ENCODE measurements at places on chromosomes 3 and 15.

- H3K4me3 ChIP-seq, result no peak overlapping the region
- no peaks in the 10 kb centered on the region for H3K4me1 ChIP-seq
- DNase-seq, result no peak
- H3K27ac ChIP-seq, result no peak overlapping the region
Measured at GRCh38 chr3:14297784-14298236, 104.6 kb upstream of the SLC6A6 start.

DNA sequence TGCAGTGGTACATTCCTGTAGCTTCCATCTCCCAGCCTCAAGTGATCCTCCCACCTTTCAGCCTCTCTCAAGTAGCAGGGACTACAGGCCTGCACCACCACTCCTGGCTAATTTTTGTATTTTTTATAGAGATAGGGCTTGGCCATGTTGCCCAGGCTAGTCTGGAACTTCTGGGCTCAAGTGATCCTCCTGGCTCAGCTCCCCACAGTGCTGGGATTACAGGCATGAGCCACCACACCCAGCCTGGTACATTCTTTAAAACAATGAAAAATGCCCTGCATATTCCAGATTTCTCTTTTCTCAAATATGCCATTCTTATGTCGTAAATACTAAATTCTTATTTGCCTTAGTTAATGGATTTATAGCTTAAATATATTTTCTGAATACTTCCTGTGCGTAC is 581.4 kb downstream of the MECOM start:
- DNase-seq, result no peak
- no peaks in the 10 kb centered on the region for H3K27me3 ChIP-seq
- H3K4me1 ChIP-seq, result no peaks in the 10 kb centered on the region
- H3K36me3 ChIP-seq, result no peaks in the 10 kb centered on the region

DNA sequence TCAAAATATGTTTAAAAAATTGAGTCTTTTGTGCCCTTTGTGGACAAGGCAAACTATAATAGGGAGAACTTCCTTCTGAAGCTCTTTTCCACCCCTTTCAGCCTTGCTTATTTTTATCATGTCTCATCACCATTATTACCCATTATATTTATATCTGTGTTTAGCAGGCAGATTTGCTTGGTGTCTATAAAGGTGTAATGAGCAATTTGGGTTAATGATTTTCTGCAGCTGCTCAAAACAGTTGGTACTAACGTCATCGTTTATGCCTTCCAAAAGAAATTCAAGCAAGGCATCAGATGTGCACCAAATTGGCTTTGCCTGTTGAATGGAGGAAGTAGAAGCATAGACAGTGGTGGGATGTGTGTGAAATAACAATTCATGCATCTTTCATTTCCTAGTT is 483.7 kb upstream of the SGO1 start:
- no peaks in the 10 kb centered on the region for H3K36me3 ChIP-seq
- H3K27me3 ChIP-seq, result no peaks in the 10 kb centered on the region
- DNase-seq, result no peak
- H3K4me3 ChIP-seq, result no peak overlapping the region
- H3K4me1 ChIP-seq, result no peaks in the 10 kb centered on the region
- H3K27ac ChIP-seq, result no peak overlapping the region

GRCh38 chr15:43792761-43793476 is 799 bp downstream of the SERF2 start:
- peak overlapping the region; percentile 97 for H3K27ac ChIP-seq
- H3K27me3 ChIP-seq, result no peaks in the 10 kb centered on the region
- DNase-seq, result peak; percentile 44
- H3K4me3 ChIP-seq, result peak overlapping the region; percentile 97
- H3K36me3 ChIP-seq, result peaks cover 29% of the 10 kb centered on the region
- H3K4me1 ChIP-seq, result peaks cover 43% of the 10 kb centered on the region

- peaks cover 7% of the 10 kb centered on the region for H3K27me3 ChIP-seq
- peaks cover 20% of the 10 kb centered on the region for H3K4me1 ChIP-seq
- H3K36me3 ChIP-seq, result no peaks in the 10 kb centered on the region
- no peak overlapping the region for H3K4me3 ChIP-seq
- no peak for DNase-seq
Measured at GRCh38 chr3:187900993-187901755, 155.9 kb upstream of the BCL6 start.

GRCh38 chr3:50375258-50375931 is 16.1 kb upstream of the TMEM115 start:
- H3K27me3 ChIP-seq, result no peaks in the 10 kb centered on the region
- peaks cover 7% of the 10 kb centered on the region for H3K4me1 ChIP-seq
- no peak for DNase-seq
- no peak overlapping the region for H3K4me3 ChIP-seq
- no peak overlapping the region for H3K27ac ChIP-seq

DNA sequence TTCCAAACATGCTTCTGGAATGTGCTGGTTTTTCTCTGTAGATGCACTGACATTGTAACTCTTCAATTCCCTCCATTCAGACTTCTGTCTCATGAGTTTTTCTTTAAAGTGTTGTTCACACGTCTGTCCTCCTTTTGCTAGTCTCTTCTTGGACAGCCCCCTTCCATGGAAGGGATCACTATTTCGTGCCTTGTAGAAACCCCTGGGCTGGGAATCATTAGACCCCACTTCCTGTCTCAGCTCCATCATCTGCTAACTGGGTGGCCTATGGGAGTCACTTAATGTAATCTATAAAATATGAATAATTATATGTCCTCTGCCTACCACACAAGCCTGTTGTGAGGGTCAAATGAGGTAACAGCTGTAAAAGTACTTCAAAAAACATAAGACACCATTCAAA is 110.6 kb downstream of the THSD4 start:
- H3K4me3 ChIP-seq, result no peak overlapping the region
- DNase-seq, result no peak
- no peaks in the 10 kb centered on the region for H3K4me1 ChIP-seq
- no peaks in the 10 kb centered on the region for H3K36me3 ChIP-seq

- no peaks in the 10 kb centered on the region for H3K36me3 ChIP-seq
- no peak for DNase-seq
Measured at GRCh38 chr15:51112078-51112477, 17.4 kb upstream of the TNFAIP8L3 start.

DNA sequence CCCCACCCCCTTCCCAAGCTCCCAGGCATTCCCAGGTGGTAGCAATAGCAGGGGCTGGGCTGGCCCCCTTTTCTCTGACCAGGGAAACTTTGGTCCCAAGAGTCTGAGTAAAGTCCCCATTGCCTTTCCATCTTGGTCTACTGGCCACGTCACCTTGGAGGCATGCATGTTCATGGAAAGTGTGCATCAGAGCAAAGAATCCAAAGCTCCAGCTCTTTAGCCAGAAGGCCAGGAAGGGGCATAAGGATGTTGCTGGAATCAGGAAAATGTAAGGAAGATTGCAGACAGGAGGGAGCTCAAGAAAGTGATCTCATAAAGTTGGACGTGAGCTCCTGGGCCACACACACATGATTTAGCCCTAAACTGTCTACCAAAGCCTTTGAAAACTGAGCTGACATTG is 63.6 kb downstream of the KBTBD12 start:
- H3K27ac ChIP-seq, result no peak overlapping the region
- no peaks in the 10 kb centered on the region for H3K27me3 ChIP-seq
- H3K36me3 ChIP-seq, result no peaks in the 10 kb centered on the region
- H3K4me1 ChIP-seq, result no peaks in the 10 kb centered on the region
- no peak overlapping the region for H3K4me3 ChIP-seq

GRCh38 chr15:31403096-31403495 is 76.5 kb downstream of the KLF13 start:
- H3K4me1 ChIP-seq, result peaks cover 73% of the 10 kb centered on the region
- H3K4me3 ChIP-seq, result no peak overlapping the region
- no peak for DNase-seq
- no peak overlapping the region for H3K27ac ChIP-seq

DNA sequence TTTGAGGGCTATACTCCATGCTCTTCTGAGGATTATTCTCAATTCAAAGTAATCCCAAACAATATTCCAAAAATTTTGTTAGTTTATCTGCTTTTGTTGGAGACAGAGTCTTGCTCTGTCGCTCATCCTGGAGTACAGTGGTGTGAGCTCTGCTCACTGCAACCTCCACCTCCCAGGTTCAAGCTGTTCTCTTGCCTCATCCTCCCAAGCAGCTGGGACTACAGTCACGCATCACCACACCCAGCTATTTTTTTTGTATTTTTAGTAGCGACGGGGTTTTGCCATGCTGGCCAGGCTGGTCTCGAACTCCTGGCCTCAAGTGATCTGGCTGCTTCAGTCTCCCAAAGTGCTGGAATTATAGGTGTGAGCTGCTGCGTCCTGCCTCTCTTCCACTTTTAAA is 39.1 kb downstream of the MEF2A start:
- no peaks in the 10 kb centered on the region for H3K27me3 ChIP-seq
- peaks cover 17% of the 10 kb centered on the region for H3K36me3 ChIP-seq
- H3K27ac ChIP-seq, result no peak overlapping the region
- H3K4me1 ChIP-seq, result peaks cover 48% of the 10 kb centered on the region
- H3K4me3 ChIP-seq, result no peak overlapping the region
- DNase-seq, result no peak

DNA sequence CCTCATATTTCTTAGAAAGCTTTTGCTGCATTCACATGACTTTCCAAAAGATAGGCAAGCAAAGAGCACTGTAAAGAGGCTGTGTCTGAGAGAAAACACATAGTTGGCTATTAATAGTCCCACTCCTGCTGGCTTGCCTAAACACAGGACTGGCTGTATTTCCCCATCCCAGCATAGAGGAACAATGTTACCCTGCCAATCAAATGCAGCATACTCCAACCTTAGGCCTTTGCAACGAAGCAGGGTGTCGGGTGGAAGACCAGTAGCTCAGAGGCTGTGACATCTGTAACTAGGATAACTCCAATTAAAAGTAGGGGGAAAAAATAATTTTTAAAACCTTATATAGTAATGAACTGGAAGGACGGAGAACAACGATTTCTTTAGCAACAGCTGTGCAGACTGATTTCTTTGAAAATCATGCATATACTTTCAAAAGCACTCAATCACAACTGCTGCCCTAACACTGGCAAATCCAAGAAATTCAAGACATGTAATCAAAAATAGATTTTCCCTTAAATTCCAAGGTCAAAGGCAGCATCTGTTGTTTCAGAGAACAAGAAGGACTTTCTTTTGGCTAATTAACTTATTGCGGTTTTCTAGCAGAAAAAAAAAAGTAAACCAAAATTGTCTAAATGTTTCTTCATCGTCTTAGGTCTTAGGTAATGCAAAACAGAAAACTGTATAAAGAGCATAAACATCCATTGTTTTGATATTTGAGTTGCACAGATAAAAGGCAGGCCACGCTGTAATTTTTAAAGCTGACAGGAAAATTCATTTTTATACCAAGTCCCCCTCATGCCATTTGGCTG is 139.3 kb downstream of the TNIK start:
- H3K27ac ChIP-seq, result no peak overlapping the region
- peaks cover 11% of the 10 kb centered on the region for H3K4me1 ChIP-seq
- no peak for DNase-seq
- H3K4me3 ChIP-seq, result no peak overlapping the region
- peaks cover 3% of the 10 kb centered on the region for H3K36me3 ChIP-seq

DNA sequence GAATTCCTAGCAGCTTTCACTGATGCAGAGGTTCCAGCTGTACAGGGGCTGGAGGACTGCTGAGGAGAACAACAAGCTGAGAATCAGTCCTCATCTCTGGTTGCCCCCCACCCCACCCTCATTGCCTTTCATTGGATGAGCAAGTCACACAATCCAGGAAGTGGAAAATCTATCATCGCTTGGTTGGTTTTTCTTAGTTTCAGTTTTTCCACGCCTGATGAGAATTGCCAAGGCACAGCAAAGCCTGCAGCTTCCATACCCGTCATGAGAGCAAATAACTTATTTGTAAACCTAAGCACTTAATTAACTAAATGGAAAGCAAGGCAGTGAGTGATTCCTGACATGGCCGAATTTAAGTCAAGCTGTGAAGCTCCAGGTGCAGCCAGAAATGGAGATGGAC is 21.4 kb upstream of the LIPC start:
- H3K36me3 ChIP-seq, result no peaks in the 10 kb centered on the region
- H3K27me3 ChIP-seq, result no peaks in the 10 kb centered on the region
- peaks cover 19% of the 10 kb centered on the region for H3K4me1 ChIP-seq
- peak; percentile 25 for DNase-seq

GRCh38 chr3:157120071-157120892 is 39.7 kb downstream of the CCNL1 start:
- H3K36me3 ChIP-seq, result peaks cover 2% of the 10 kb centered on the region
- H3K27me3 ChIP-seq, result no peaks in the 10 kb centered on the region
- peak overlapping the region; percentile 37 for H3K4me3 ChIP-seq
- H3K4me1 ChIP-seq, result peaks cover 24% of the 10 kb centered on the region
- H3K27ac ChIP-seq, result no peak overlapping the region
- no peak for DNase-seq

DNA sequence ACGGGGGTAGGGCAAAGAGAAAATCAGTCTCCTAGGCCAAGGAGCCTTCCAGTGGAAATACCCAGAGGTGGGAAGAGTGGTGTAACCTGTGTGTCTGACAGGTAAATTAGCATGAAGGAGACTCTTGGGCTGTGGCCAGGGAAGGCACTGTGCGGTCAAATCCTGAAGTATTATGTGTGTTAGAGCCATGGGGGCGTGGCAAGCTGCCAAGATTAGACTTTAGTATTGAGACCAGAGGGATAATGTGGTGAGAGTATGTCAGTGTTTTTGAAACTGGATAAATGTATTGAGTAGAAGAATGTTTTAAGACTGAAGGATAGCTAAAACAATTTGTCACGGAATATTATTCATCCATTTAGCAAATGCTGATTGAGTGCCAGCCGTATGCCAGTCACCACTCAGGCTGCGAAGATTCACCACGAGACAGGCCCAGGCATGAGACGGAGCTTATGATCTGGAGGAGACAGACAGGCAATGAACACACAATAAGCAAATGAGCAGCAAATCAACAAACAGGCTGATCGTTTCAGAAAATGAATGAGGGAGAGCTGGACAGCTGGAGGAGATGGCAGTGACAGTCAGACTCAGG is 445.9 kb downstream of the MCTP2 start:
- H3K27me3 ChIP-seq, result peaks cover 22% of the 10 kb centered on the region
- no peak overlapping the region for H3K4me3 ChIP-seq
- H3K36me3 ChIP-seq, result no peaks in the 10 kb centered on the region
- no peak for DNase-seq
- H3K4me1 ChIP-seq, result no peaks in the 10 kb centered on the region

- no peak for DNase-seq
- H3K27me3 ChIP-seq, result peaks cover 72% of the 10 kb centered on the region
- no peak overlapping the region for H3K4me3 ChIP-seq
- no peaks in the 10 kb centered on the region for H3K36me3 ChIP-seq
- H3K4me1 ChIP-seq, result peaks cover 10% of the 10 kb centered on the region
- no peak overlapping the region for H3K27ac ChIP-seq
Measured at GRCh38 chr3:44026220-44026865, 215.3 kb upstream of the TOPAZ1 start.

GRCh38 chr3:158742871-158743663 is 10.8 kb upstream of the RARRES1 start:
- DNase-seq, result no peak
- H3K27ac ChIP-seq, result no peak overlapping the region
- no peaks in the 10 kb centered on the region for H3K27me3 ChIP-seq
- H3K4me1 ChIP-seq, result no peaks in the 10 kb centered on the region
- no peak overlapping the region for H3K4me3 ChIP-seq

DNA sequence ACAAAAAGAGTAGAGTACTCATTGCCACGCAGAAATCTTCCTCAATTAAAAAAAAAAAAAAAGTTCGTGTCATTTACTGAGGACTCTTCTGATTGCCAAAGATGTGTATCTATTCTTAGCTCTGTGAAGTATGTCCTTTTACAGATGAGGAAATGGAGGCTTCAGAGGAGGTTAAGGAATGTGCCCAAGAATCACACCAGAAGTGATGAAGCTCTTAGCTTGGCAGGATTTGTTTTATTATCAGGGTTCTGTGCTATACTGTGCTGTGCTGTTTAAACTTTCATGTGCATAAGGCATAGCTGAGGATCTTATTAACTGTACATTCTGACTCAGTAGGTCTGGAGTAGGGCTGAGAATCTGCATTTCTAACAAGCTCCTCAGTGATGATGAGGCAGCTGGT is 665.2 kb upstream of the ADAMTS9 start:
- DNase-seq, result no peak
- peaks cover 22% of the 10 kb centered on the region for H3K27me3 ChIP-seq
- no peak overlapping the region for H3K4me3 ChIP-seq
- H3K4me1 ChIP-seq, result no peaks in the 10 kb centered on the region
- H3K36me3 ChIP-seq, result peaks cover 1% of the 10 kb centered on the region

Data from activated T-cell treated with anti-CD3 and anti-CD28 coated beads, Interleukin-2, amount 50 U/mL, for 72 hours (primary cell).